ENCODE measurements at places on chromosomes 1 and 21. TPM values are rescaled to one million over a fixed set of nuclear protein-coding genes. Genes with fewer than 3 reads are reported as not detected.

The GBP6 gene
- total RNA-seq: 0.25 TPM

The DCST1 gene
- 0.25 TPM for total RNA-seq

The COL6A2 gene
- total RNA-seq: 25.8 TPM

The FAM163A gene
- 0.25 TPM for total RNA-seq

The TIE1 gene
- total RNA-seq: 9.6 TPM

The IL12RB2 gene
- total RNA-seq: 5.7 TPM

The KCNJ15 gene
- total RNA-seq: not detected

The AMY1B gene
- total RNA-seq: not detected

The ENAH gene
- 64.4 TPM for total RNA-seq

The OR2G6 gene
- not detected for total RNA-seq

The OR2T2 gene
- not detected for total RNA-seq

The CD34 gene
- 3.4 TPM for total RNA-seq

The PTPN7 gene
- 0.25 TPM for total RNA-seq

The NBL1 gene
- 29.5 TPM for total RNA-seq

The KRTAP10-4 gene
- not detected for total RNA-seq
